ENCODE measurements at places on chromosomes 7 and 10. TPM values are rescaled to one million over a fixed set of nuclear protein-coding genes. Genes with fewer than 3 reads are reported as not detected.

Gene MACC1
- 0.19 TPM for total RNA-seq

Gene RGS10
- 67.1 TPM for total RNA-seq

Gene AKR1C1
- total RNA-seq, result 0.15 TPM

Gene GHRHR
- not detected for total RNA-seq

Gene TFR2
- not detected for total RNA-seq
